ENCODE measurements at places on chromosomes 5 and 9. TPM values are rescaled to one million over a fixed set of nuclear protein-coding genes. Genes with fewer than 3 reads are reported as not detected.

DNA sequence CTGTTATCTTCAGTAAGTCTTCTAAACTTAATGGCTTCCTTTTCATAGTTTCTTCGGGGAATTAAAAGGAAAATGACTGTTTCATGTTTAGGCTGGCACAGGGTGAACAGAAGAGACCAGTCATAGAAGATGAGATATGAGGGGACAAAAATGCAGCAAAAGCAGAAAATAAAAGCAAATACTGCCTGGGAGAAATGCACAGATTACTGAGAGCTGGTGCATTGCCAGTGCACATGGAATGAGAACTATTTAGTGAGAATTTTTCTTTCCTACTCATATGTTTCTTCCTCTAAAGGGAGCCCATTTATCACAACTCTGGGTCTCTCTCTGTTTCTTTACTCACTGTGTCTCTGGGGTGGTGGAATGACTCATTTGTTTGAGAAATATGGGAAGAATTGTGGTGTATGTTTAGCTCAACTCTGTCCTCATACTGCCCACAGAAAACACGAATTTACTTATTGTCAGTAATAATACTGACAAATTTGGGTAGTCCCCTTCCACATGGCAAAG lies 25.9 kb upstream of the ANKRD55 start:
- H3K27ac ChIP-seq, result peak overlapping the region; percentile 61
- no peak overlapping the region for H3K4me3 ChIP-seq
- no peaks in the 10 kb centered on the region for H3K27me3 ChIP-seq

GRCh38 chr5:94849821-94850736 lies 231.6 kb downstream of the SLF1 start:
- H3K36me3 ChIP-seq, result no peaks in the 10 kb centered on the region
- DNase-seq, result peak; percentile 19
- H3K27ac ChIP-seq, result no peak overlapping the region
- H3K4me3 ChIP-seq, result no peak overlapping the region

- no peaks in the 10 kb centered on the region for H3K36me3 ChIP-seq
- no peaks in the 10 kb centered on the region for H3K27me3 ChIP-seq
- H3K27ac ChIP-seq, result no peak overlapping the region
- H3K4me3 ChIP-seq, result no peak overlapping the region
Measured at GRCh38 chr5:45627076-45627656, 69.0 kb downstream of the HCN1 start.

DNA sequence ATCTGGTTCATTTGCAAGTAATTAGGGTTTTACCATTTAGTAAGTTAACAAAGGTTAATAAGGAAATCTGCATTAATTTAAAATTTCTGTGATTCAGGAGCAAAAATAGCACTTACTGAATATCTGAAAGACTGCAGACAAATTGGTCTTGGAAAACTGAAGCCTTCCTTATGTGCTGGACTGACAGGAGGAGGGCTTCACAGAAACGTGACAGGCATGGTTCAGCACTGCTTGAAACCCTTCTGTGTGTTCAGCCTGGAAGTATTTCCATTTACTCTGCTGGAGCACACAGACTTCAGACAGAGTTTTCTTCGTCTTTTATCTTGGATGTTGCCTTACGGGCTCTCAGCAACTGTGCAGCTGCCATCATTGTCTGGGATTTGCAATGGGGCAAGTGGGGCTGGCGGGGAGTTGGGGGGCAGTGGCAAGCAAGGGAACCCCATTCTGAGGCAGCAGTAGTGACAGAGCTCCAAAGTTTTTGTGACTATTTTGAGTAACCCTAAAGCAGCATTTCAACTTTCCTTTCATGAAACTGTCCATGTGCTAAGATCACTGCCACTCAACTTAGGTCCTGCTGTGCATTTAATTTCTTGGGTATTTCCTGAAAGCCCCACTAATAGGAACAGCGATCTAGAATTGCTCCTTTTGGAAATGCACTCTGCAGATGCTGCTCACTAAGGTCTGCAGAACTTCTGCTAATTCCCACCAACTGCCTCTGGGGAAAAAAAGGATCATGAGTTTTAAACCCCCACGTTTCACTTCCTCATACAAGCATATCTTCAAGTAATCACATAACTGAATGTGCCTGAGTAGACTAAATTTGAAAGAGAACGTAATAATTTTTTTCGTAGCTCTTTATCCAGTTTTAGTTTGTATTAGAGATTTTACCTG lies 56.6 kb downstream of the KCNN2 start:
- H3K4me3 ChIP-seq, result no peak overlapping the region
- H3K36me3 ChIP-seq, result no peaks in the 10 kb centered on the region
- no peak overlapping the region for H3K27ac ChIP-seq
- H3K27me3 ChIP-seq, result no peaks in the 10 kb centered on the region

SLC36A3 gene
- total RNA-seq, result not detected

C5orf52 gene
- total RNA-seq, result not detected
